ENCODE measurements at places on chromosomes 16 and 17.

DNA sequence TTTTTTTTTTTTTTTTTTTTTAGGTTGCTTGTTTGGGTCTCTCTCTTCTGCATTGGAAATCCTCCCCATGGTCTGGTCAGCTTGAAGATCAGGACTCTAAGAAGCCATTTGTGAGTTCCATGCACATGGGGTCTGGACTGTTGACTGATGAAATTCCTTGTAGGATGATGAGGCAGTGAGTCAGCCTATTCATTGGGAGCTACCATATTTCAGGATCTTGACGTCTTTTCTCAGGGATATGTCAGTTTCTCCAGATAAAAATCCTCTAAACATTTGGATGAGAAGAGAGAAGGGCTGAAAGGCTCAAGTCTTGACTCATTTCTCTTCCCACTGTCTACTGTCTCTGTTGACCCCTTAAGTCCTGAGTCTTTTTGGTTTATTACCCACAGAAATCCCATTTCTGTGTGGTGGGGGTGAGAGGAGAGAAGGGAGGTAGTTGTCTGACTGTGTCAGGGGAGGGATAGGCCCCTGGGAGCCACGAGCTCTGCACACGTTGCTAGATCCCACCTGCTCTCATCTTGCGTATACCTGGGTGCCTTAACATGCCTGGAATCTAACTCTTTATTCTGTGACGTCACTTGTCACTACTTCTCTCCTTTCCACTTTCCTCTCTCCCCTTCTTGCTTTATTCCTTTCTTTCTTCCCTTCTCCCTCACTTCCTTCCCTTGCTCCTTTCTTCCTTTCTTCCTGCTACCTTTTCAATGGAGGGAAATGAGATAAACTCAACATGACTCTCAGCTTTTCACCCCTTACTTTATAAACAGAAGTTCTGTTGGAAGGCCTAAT, 333.1 kb upstream of the XYLT1 start:
- DNase-seq: no peak

DNA sequence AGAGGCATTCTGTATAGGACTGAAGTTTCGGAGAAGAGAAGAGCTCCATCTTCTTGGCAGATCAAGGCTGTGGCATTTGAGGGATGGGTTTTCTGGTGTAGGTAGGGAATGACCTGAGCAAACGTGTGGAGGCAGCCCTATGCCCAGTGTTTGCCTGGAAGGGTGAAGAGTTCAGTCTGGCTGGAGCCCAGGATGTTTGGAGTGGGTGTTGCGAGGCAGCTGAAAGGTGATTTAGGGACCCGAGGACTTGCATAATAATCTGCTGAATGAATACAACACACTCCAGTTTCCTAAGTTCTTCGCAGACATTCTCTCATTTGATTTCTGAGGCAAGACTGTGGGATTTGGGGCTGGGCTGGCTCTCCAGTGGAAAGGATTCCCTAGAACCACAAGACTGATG, 186.2 kb downstream of the CYLD start:
- DNase-seq: no peak

GRCh38 chr17:5499476-5500231, 13.3 kb downstream of the MIS12 start:
- DNase-seq: no peak

DNA sequence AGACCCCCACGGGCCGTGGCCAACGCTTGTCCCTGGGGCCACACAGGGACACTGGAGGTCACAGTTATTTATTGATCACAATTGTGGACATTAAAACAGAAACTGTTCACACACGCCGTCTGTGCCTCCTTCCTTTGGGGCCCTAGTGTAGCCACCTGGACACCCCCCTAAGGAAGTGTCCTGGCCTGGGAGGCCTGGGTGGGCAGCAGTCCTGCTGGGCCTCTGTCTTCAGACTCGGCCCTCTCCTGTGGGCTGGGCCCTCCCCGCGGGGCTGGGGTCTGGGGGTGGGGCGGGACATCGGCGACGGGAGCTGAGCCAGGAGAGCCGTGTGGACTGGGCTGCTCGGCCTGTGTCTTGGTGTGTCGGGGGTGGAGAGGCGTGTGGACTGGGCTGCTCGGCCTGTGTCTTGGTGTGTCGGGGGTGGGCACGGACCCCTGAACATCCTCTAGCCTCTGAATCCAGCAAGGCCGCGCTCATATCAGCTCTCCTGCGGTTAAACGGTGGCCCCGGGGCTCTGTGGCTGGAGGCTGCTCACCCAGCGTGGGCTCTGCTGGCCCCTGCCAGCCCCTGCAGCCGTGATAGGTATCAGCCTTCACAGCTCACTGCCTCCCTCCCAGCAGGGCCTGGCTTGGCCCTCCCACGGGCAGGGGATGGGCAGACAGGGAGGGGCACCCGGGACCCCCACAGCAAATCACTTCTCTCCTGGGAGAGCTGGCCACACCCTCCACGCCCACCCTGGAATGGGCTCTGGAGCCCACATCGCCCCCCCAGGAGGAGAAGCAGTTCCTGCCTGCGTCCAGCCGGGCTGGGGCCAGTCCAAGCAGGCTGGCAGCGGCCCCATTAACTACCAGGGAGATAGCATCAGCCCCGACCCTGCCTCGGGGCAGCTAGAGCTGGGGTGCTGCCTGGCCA, 1.1 kb upstream of the NHLRC4 start:
- no peak for DNase-seq

DNA sequence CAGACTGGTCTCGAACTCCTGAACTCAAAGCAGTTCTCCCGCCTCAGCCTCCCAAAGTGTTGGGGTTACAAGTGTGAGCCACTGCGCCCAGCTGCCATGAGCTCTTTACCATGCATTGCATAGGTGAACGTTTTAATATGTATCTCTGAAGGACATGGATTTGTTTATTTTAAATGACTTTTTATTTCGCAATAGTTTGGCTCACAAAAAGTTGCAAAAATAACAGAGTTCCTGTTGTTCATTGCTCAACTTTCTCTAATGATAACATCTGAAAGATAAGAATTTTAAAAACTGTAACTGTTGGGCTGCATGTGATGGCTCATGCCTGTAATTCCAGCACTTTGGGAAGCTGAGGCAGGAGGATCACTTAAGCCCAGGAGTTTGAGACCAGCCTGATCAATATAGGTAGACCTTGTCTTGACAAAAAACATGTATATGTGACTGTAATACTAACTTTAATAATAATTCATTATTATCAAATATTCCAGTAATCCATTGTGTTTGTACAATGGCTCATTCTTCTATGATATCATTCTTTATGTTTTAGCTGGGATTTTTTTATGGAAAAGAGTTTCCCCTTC, 80.1 kb downstream of the ABCC1 start:
- no peak for DNase-seq

- no peak for DNase-seq
Observed at GRCh38 chr17:412211-413015, 59.8 kb upstream of the RPH3AL start.

GRCh38 chr16:27475561-27475960, 73.6 kb downstream of the IL21R start:
- DNase-seq: peak; percentile 50

GRCh38 chr16:48188449-48189102, 32.8 kb upstream of the ABCC12 start:
- DNase-seq: no peak

GRCh38 chr17:37518826-37519225, 29.1 kb downstream of the DUSP14 start:
- no peak for DNase-seq

GRCh38 chr16:85594978-85595661, 18.0 kb upstream of the GSE1 start:
- no peak for DNase-seq

DNA sequence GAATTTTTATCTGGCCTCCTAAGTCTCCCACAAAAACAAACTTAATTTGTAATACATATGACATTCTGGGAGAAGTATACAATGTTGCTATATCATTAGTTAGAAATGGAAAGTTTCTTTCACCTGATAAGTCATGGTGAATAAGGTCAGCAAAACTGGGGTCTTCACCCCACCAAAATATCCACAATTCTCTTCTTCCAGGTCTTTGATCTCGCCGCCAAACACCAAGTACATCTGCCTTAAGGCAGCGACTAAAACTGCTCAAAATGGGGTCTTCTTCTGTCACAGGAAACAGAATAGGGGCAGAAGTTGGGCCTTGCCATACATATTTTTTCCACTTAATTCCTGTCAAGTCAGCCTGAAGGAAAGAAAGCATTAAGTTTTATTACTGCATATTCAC, 2.1 kb downstream of the MED13 start:
- no peak for DNase-seq

- no peak for DNase-seq
Observed at GRCh38 chr17:11240841-11241610, at the start of gene SHISA6. SHISA6 (plus strand) TSS chr17:11241213.

DNA sequence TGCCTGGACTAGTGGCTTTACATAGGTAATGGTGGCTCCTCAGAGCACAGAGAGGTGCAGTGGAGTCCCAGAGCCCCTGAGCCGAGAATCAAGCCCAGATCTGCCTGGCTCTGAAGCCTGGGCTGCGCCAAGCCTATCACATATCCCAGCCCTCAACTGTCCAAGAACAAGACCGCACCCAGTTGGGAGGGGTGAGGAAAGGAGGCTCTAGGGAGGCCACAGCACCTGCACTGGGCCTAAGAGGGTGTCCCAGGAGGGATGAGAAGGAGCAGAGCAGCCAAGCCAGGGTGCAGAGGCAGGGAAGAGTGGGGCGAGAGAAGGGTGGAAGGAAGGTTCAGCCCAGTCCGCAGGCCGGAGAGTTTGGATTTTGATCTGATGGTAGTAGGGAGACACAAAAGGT, 941 bp upstream of the RNF112 start:
- DNase-seq: no peak

DNA sequence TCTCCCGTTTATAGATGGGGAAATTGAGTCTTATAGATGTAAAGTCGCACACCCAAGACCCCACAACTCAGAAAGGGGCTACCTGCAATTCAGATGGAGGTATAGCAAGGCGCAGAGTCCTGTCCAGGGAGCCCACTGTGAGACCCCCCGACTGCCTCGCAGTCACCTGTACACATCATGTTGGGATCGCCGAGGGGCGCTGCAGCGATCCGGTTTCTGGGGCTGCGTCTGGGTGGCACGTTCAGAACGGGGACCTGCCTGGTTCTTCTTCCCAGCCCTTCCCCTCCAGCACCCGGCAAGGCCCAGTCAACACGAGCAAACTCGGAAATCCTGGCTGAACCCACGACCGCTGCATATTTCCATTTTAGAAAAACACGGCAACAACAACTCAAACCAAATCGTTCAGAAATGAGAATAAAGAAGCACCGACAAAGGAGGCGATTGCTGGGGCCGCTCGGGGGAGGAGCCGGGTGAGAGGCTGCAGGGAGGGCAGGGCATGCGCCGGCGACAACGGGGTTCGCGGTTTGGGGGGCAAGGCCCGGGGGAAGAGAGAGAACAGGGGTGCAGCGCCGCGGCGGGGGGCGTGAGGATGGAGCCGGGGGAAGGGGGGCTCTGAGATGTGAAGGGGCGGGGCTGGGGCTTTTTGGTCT, 643 bp downstream of the HSDL1 start:
- peak; percentile 78 for DNase-seq

- DNase-seq: no peak
Observed at GRCh38 chr16:66299349-66299748, 67.1 kb upstream of the CDH5 start.

GRCh38 chr17:72434991-72435618, 314.3 kb downstream of the SOX9 start:
- DNase-seq: no peak

GRCh38 chr17:705863-706262, 8.8 kb downstream of the VPS53 start:
- DNase-seq: no peak

DNA sequence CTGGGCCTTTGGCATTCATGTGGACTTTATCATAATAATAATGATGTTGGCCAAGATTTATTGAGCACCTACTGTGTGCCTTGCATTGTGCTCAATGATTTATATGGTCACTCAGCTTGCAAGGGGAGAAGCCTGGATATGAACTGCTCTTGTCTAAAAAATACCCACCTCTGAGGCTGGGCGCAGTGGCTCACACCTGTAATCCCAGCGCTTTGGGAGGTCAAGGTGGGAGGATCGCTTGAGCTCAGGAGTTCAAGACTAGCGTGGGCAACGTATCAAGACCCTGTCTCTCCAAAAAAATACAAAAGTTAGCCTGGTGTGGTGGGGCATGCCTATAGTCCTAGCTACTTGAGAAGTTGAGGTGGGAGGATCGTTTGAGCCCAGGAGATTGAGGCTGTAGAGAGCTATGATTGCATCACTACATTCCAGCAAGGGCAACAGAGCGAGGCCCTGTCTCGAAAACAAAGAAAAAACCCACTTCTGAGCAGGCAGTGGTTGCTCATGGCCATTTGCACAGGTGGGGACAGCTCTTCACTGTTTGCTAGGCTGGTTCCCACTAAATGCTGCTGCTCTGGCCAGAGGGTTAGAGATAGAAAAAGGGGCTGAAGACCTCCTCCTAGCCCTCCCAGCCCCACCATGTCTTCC, 4.3 kb upstream of the ADGRG1 start:
- no peak for DNase-seq

DNA sequence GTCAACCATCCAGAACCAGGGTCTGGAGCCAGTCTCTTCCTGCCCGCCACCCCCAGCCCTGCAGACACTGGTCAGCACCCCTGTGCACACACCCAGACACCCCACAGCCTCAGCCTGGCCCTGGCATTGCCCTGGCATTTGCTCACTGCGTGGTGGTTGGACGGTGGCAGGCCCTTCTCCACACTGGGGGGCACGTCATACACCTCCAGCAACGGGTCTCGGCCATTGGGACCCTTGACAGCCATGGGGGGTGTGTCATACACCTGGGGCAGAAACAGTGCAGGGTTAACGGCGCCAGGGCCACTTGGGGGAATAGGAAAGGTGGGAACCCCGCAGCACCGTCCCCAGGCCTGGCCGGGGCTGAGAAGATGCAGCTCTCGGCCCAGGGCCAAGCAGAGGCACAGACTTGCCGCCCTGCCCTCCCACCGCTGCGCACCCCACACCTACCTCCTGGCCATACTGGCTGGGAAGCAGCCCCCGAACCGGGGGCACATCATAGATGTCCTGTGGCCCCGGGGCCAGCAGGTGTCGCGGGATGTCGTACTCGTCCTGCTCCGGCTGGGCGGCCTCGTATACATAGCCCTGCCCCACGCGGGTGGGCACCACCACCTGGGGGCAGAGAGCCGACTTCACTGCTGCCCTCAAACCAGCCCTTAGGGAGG, 14.6 kb downstream of the BCAR1 start:
- no peak for DNase-seq

DNA sequence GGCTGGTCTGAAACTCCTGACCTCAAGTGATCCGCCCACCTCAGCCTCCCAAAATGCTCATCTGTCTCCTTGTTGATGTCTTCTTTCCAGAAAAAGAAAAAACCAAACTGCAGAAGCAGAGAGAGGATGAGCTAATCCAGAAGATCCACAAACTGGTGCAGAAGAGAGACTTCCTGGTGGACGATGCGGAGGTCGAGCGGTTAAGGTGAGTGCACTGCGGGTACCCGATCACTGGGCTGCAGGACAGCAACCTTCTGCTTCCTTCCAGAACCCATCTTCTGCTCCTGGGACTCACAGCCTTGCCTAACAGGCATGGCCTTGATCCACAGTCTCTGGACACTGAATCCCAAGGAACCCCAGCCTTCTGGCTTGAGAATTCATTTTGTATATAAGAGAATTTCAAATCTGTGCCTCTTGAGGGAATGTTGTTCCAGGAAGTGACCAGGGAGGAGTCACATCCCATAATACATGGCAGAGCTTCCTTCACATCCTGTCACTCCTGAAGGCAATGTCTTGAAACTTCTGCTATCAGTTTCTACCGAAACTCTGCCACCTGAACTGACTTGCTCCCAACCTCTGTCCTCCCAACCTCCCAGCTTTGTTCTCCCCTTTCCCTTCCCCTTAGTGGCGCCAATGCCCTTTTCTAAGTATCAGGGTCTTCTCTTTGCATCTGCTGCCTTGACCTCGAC, 61.7 kb downstream of the MARF1 start:
- DNase-seq: no peak

GRCh38 chr17:58051468-58051867, 31.8 kb upstream of the DYNLL2 start:
- DNase-seq: no peak

All from Right ventricle myocardium inferior (tissue), 1 donor.